Amniotic stem cell (primary cell): ENCODE measurements at places on chromosomes 4 and X.

DNA sequence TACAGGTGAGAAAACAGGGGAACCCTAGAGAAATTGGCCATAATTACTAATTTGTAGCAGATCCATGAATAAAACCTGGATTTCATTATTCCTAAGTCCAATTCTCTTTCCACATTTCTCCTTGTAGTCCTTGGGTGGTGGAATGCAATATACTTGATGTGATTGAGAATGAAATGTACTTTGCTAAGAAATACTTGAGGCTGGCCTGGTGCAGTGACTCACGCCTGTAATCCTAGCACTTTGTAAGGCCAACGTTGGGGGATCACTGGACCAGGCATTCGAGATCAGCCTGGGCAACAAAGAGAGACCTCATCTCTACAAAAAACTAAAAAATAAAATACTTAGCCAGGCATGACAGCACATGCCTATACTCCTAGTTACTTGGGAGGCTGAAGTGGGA is 15.9 kb downstream of the TMEM184C start:
- DNase-seq, result peak; percentile 23

- no peak for DNase-seq
Observed at GRCh38 chr4:147090486-147090885, 144.8 kb upstream of the TTC29 start.

DNA sequence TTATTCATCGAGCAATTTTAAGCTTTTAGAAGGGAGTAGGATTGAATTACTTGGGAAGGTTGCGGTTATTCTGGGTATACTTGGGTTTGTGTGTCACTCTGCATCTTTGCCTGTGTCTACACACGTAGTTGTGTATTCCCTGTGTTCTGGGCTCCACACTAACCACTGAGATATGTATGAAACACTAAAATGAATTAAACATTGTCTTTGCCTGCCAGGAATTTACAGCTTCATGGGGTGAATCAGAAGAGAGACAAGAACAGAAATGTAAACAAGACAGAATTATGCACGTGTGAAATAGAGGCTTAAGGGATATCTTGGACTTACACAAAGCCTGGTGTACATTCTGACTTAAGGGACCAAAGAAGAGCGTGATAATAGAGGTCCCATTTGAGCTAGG is 228.5 kb downstream of the AFF2 start:
- DNase-seq, result no peak

GRCh38 chr4:17702641-17703040 is 78.8 kb downstream of the FAM184B start:
- no peak for DNase-seq

DNA sequence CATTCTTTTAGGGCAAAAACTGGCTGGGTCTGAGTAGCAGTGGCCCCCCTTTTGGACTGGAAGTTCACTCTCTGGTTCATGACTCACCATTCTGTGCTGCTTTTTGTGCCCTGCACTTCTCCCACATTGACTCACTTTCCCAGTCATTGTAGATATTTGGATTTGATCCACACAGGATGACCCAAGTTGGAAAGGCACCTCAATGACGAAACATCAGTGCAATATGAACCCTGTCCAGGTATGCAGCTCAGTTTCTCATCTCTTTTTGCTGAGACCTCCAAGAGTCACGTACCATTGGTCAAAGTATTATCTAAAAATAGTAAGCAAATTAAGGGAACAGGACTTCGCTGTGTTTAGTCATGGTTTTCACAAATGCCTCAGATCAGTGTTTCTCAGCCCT is 92.7 kb downstream of the CBLL2 start:
- no peak for DNase-seq

DNA sequence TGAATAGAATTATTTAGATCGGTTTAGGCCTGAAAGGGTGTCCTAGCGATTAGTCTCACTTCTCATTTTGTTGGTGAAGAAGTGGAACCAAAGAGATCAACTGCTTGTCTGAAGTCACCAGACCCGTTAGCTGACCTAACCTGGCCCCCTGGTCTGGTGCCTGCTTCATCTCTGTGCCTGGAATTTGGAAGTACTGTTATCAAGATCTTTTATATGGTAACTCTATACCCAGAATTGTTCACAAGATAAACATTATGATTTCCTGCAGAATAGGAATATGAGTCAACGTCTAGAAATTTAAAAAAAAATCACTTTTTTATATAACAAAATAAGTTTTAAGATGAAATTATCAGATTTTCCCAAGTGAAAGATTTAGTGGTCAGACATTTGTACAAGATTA is 37.2 kb downstream of the LRP2BP start:
- DNase-seq, result no peak
